ENCODE measurements at places on chromosomes 2 and 18. TPM values are rescaled to one million over a fixed set of nuclear protein-coding genes. Genes with fewer than 3 reads are reported as not detected.

GRCh38 chr18:39667905-39668304, 2102.3 kb upstream of the CELF4 start:
- no peak for DNase-seq

DNA sequence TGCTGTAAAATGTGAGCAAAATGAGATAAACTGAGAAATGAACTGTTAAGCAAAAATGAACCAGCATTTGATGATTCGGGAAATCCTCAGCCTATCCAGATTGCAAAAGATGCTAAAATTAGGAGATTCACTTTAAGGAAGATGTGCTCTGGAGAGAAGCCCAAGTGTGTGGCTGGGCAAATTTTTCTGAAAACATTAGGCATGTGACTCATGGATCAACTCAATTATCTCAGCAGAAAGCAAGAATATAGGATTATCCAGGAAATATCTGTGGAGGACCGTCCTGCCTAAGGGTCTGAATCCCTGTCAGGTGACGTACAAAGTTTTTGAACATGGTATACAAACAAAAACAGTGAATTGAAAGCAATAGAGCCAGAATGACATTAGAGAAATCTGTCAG, 1268.3 kb upstream of the TMEFF2 start:
- DNase-seq = no peak

DNA sequence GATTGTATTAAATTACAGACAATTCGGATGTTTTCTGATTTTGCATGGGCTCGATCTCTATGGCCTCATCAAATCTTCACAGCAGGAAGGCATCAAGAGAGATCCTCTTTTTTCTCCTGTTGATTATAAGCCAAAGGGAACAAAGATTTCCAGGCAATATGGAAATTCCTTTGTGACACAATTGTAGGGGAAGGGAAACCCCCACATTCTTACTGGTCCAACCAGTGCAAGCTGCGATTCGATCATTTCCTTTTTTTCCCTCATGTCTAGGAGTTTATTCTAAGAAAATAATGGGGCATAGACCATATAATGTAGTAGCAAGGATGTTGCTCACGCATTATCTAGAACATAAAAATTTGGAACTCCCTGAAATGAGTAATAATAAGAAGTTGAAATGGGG, 87.7 kb downstream of the LYPD6 start:
- no peak for DNase-seq

DNA sequence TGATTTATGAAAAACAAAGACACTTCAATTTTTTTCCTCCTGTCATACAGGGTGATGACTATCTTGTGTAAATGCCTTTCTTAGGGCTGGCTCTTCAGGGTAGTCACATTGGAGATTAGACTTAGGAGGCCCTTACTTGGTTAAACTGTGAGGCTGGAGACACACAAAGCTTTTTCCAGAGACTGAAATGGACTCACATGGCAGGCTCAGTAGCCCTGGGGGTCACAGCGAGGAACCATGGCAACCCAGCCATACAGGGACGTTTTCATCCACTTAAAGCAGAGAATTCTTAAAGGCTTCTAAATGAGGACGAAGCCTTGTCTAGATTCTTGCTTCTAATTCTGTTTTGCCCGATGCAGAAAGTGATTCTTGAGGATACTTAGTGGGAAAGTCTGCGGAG, 57.3 kb upstream of the ZDBF2 start:
- no peak for DNase-seq

Gene FEV
- total RNA-seq = not detected
